Stimulated activated CD4-positive, alpha-beta T cell treated with anti-CD3 and anti-CD28 coated beads, Interleukin-1b, Interleukin-23, amount 100 ng/mL, for 1 hour (primary cell): ENCODE measurements at places on chromosomes 1 and 21.

- no peak for DNase-seq
Measured at GRCh38 chr1:85615586-85616363, 35.2 kb downstream of the CCN1 start.

- DNase-seq: no peak
Measured at GRCh38 chr1:186292875-186293274, 82.2 kb downstream of the TPR start.

- no peak for DNase-seq
Measured at GRCh38 chr1:101971304-101971703, 25.4 kb downstream of the OLFM3 start.

DNA sequence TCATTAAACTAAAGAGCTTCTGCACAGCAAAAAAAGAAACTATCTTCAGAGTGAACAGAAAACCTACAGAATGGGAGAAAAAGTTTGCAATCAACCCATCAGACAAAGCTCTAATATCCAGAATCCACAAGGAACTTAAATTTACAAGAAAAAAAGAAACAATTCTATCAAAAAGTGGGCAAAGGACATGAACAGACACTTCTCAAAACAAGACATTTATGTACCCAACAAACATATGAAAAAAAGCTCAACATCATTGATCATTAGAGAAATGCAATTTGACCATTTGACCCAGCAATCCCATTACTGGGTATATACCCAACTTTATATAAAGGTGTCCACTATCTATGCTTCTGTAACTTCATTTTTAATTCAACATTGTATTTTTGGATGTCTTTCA lies 31.1 kb upstream of the VN1R5 start:
- DNase-seq: no peak

- no peak for DNase-seq
Measured at GRCh38 chr1:238252033-238252802, 361.5 kb upstream of the ZP4 start.

- DNase-seq: no peak
Measured at GRCh38 chr21:46055863-46056281, 42.0 kb upstream of the COL6A2 start.

- no peak for DNase-seq
Measured at GRCh38 chr1:203462878-203463277, 12.7 kb upstream of the PRELP start.

DNA sequence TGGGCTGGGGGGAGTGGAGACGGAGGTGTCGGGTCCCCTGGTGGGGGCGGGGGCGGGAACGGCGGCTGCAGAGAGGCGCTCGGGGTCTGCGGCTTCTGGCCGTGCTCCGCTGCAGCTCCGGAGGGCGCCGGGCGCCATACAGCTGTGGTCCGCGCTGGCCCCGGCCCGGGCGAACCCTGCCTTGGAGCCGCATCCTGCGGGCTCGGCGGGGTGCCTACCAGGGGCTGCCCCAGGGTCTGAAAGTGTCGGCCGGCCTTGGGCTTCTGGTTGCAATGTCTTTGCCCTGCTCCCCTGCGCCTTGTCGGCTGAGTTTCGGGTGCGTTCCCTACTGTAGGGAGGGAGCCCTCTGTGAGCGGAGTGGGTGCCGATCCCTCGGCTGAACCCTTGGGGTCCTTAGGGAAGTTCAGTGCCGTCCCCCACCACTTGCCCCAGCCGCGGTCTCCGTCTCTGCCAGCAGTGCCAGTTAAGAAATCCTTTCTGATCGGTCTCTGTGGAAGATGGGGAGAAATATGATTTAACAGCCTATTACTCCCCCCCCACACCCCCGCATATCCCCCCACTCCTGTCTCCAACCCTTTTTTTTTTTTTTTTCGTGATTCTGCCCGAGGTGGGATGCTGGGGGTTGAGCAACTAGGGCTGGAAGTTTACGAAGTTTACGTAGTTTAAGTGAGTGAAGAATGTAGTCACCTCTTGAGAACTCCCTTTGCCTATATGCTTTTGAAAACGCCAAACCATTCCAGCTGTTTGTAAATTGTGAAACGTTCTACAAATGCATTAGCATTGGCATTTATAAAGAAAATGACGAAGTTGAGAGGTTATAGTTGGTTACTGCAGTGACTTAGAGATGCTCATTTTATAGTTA lies 588 bp downstream of the NEXN start:
- DNase-seq: no peak

GRCh38 chr1:167631936-167632614 lies 2.0 kb downstream of the RCSD1 start:
- no peak for DNase-seq

DNA sequence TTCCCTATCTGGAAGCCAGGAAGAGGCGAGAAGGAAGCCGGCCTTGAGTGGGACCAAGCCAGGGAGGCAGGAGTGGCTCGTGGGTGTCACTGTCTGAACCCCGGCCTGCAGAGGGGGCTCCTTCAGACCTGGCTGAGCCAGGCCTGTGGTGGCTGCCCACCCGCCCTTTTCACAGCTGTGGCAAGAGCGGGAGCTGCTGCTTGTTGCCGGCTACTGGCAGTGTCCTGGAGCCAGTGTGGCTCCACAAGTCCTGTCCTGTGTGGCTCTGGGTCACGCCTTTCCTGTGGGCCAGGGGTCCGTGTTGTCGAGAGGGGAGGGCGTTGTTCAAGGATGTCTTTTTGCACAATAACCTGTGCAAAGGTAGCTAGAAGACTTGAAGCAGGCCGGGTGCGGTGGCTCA lies 1.3 kb downstream of the PFKL start:
- DNase-seq: no peak
